ENCODE measurements at places on chromosomes 2 and 18.

- peak; percentile 93 for DNase-seq
These were observed 115.0 kb downstream of the SPTBN1 start for GRCh38 chr2:54570925-54571694.

DNA sequence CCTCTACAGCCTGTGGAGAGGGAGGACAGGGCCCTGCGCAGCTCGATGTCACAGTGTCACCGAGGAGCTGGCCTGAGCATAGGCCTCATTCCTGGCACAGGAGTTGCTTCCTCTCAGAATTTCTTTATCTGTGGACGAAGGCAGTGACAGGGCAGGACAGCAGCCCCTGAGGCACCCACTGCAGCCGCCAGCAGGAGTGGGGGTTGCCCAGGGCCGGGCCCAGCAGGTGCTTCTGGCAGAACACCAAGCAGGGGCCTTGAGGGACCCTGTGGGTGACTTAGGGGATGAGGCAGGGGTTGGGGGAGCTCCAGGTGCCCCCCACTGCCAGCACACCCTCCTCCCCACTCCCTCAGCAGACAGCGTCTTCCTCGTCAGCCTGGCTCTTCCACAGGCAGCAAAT is 290.0 kb downstream of the PHLPP1 start:
- no peak for DNase-seq

DNA sequence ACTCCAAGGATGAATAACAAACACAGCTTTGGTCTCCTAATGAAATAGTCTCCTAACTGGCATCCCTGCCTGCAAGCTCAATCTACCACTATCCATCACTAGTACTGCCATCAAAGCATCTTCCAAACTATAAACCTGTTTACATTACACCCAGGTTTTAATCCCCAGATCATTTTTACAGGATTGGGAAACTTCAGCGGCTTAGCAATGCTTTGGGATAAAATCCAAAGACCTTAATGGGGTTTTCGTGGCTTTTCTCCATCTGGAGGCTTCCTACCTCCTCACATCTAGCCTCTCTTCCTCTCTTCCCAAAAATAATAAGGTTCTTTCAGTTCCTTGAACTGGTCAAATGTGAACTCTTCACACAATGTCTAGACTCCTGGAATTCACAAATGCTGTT is 92.2 kb upstream of the SETBP1 start:
- DNase-seq, result no peak

DNA sequence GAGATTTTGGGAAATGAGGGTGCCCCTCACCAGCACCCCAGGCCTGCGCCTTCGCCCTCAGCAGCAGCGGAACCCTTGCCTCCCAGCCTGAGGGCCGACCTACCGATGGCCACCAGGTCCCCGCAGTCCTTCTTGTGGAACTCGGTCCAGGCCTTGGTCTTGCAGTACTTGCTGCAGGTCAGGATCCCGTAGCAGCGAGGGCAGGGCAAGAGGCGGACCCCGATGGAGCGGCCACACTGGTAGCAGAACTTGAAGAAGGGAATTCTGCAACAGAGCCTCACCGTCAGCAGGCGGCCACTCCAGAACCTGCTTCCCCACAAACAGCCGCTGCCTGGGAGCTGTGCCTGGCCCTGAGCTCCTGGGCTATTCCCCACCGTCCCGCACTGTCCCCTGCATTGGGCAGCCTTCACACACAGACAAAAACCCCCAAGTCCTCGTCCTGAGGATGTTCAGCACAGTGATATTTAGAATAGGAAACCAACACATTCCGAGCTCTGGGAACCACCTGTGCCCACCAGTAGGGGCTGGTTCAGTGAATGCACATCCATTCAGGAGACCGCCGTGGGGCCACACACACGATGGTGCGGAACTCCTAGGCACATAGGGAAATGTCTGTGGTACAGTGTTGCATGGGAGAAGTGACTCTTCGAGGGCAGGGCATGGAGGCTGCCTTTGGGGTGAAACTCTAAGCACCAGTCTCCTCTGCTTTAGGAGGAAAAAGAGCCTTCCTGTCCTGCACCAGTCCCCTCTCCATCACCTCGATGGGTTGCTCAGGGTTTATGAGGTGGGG is 45.6 kb downstream of the GPC1 start:
- no peak for DNase-seq

GRCh38 chr2:200961674-200962073 is 1.8 kb downstream of the ORC2 start:
- DNase-seq, result no peak

- peak; percentile 68 for DNase-seq
These were observed 4.6 kb downstream of the NEU2 start for GRCh38 chr2:233037078-233037477.

GRCh38 chr2:26578581-26578980 is 62.6 kb downstream of the CIB4 start:
- DNase-seq, result no peak

DNA sequence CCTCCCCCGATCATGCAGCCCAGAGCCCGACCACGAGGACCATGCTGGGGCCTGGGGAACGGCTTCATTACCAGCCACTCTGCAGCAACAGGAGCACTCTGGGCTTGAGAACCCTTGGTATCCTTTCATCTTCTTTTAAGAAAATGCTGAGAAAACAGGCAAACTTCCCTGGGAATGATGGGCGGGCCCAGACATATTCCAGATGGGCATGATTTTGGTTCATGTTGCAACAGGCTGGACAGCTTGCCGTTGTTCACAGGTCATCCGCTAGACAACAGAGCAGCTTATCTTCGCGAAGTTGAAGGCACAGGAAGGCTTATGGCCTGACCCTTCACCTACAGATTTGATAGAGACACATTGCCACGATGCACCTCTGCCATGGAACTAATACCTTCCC is 121.0 kb downstream of the KLHL29 start:
- no peak for DNase-seq

DNA sequence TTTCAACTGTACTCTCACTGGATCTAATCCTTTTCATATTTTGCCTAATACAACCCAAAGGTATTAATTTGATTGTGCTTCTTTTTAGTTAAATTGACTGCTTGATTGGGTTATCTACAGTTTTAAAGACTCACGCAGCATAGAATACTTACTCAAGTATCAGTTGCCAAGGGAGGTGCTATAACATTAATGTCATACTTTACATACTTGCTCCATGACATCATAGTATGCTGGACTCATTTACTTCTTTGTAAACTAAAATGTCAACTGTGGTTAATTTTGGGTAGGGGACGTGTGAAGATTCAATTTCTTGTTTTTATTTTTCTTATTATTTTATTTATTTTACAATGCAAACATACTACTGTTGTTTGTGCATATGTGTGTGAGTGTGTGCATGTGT is 716.2 kb upstream of the VRK2 start:
- peak; percentile 17 for DNase-seq

GRCh38 chr2:160222546-160223283 is 22.6 kb upstream of the ITGB6 start:
- DNase-seq, result no peak

GRCh38 chr2:66344087-66344663 is 90.8 kb upstream of the MEIS1 start:
- no peak for DNase-seq

GRCh38 chr2:132632000-132632649 is 37.9 kb downstream of the LYPD1 start:
- DNase-seq, result peak; percentile 39

- no peak for DNase-seq
These were observed 1070.3 kb upstream of the CELF4 start for GRCh38 chr18:38635709-38636430.

DNA sequence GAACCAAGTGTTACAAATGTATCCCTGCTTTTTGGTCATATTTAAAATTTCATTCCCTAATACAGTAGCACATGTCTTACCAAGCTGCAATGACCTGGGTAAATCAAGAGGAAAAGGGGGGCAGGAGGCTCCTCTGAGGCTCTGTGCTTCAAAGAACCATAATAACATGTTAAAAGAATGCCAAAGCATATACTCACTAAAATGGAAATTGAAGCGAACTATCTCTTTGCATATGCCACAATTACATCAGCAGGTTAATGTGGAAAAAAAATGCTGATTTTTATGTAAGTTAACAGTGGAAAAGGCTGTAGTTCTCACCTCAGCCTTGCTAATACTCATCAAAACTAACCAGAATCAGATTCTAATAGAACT is 37.5 kb upstream of the NCKAP5 start:
- no peak for DNase-seq

DNA sequence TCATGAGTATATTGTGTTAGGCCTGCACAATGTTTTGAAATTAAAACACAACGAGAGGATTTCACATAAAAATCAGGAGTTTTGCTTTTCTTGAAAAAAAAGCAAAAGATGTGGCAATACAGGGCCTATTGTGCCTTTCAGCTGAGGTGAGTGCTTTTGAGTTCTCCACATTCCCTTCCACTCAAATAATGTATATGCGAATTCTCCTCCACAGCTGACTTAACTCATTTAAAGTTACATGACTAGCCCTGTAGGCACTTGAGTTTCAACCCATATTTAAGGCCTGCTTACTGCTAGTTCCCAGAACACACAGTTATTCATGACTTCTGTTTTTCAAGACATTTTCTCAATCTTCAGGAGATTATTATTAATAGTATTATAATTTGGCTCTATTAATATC is 353.1 kb downstream of the NUP35 start:
- DNase-seq, result no peak

DNA sequence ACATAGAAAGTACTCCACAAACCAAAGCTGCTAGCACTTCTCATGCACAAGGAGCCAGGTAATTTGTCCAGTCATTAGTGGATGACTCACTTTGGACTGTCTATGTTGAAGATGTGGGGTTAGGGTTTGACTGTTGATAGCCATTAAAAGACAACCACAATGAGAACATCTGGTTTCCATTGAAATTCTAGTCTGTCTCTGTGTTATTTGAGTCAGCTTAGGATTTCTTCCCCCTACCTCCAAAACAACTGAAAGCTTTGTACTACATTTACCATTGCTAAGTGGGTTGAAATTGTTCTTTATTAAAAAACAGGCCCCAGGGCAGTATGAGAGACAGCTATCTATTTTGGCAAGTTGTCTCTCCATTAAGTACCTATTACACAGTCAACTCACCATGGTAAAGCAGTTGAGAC is 50.2 kb upstream of the ANKRD44 start:
- peak; percentile 55 for DNase-seq

DNA sequence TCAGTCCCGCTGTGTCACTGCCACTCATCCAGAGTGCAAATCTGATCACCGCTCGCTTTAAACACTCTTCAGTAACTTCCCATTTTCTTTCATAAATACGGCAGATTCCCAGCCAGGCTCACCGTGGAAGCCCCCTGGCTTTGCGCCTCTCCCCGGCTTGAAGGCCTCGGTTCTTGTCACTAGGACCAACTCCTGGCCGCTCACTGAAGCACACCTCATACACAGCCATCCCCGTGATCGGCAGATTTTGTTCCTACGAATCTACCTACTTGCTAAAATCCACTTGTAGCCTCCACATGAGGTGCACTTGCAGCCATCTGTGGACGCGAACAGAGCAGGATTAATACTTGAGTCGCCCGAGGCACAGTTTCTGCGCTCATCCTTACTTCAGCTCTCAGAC is 462.4 kb upstream of the MYT1L start:
- DNase-seq, result no peak

DNA sequence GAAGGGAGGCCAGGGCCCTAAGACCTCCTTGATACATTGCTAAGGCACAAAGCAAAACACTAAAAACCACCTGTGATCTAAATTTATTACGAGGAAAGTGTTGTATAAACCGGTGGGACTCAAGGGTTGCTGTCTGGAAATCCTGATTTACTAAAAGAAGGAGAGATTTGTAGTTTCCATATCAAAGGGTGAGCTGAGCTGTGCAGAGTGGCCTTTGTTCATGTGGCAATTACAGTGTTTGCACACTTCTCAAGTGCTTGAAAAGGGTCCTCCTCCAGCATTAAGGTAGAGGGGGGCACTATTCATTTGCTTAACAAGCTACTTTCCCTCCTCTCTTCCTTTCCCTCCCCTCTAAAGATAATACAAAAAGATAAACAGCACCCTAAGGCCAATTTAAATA is 30.5 kb upstream of the ITGA4 start:
- DNase-seq, result no peak

- no peak for DNase-seq
These were observed 8.1 kb upstream of the ERBB4 start for GRCh38 chr2:212546669-212547068.

GRCh38 chr2:45085487-45085886 is 76.2 kb upstream of the SIX2 start:
- no peak for DNase-seq

DNA sequence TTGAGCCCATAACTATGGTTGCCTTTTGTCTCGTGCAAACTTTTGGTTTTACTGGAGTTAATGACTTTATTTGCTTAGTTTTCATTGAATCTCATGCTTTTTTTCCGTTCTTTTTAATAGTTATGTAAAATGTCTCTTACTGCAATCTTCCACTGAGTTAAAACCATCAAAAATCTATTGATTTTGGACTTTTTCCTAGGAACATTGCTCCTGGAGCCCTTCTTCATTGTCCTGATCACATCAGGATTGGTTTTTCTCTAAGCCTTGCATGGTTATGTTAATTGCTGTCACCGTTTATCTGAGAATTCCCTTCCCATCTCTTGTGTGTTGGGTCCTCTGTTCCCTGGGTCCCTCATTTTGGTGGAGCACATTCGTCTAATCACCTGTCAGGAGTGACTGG is 125.5 kb downstream of the PARD3B start:
- no peak for DNase-seq

DNA sequence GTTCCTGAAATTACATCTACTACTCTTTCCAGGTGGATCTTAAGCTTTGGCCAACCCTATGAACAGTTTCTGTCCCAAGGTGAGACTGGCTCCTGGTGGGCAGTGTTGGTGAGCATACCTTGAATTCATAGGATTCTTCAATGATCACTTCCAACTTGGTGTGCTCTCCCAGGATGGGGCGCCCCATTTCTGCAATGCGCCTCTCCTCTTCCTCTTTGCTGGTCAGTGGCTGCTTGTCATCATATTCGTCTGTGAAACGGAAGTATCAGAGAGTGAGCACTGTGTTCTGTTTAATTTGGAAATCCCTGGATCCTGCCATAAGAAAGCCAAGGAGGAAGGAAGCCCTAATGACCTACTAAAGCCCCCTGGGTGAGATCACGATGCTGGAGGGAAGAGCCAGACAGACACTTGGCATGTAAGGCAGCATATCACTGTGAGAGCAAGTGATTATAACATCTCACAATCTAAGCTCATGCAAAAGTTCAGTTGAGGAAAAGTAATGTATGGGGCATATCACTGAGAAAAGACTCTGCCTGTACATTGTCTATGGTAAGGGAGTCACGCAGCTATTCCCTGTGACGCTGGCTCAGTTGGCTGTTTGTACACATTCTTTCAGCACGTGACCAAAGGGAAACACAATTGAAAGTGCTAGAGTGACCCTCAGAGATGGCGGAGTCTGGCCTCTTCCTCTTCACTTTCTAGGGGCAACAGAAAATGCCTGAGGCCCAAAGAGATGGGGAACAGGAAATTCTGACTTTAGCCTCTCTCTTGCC is 287.0 kb downstream of the SLC8A1 start:
- no peak for DNase-seq

GRCh38 chr2:215751200-215751910 is 262.0 kb downstream of the MREG start:
- DNase-seq, result peak; percentile 71

DNA sequence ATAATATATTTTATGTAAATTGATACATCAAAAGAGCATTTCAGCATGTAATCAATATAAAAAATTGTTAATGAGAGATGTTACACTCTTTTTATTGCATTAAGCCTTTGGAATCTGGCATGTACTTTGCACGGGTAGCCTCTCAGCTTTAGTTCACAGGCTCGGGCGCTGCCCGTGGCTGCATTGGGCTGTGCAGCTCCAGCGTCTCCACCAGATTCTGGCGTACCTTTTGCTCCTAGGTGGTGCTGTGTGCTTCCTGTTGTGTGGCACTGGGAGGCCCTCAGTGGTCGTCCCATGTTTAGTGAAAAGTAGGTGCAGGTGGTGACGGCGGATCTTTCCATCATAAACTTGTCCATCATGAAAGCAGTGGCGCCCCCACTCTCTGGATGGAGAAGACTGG is 24.4 kb downstream of the LRRFIP1 start:
- DNase-seq, result no peak
